T-helper 2 cell treated with Interferon-gamma antibody and Interleukin-4, amounts not matched to agents 5 μg/mL and 100 μg/mL, for 36 hours (primary cell): ENCODE measurements at places on chromosomes 16 and 17.
A peak's percentile ranks its signal among the peaks of the same experiment; 100 is the strongest.

DNA sequence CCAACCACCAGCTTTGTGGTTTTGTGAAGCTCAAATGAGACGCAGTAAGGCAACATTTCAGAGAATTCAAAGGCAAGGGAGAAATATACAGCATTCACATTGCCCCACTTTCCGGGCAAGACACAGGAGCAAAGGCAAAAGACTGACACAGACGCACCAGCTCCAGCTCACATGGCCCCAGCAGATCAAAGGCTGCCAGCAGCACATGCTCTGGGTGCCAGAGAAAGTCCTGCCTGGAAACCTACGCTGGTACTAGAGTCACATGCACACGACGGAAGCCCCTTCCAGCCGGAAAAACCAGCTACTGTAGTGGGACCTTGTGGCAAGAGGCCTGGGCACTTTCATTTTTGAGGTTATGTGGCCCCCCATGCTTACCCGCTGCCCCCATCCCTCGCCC is 50.1 kb downstream of the GTF3C1 start:
- DNase-seq, result no peak
- no peaks in the 10 kb centered on the region for H3K4me1 ChIP-seq
- H3K27me3 ChIP-seq, result no peaks in the 10 kb centered on the region
- peaks cover 50% of the 10 kb centered on the region for H3K36me3 ChIP-seq
- H3K27ac ChIP-seq, result no peak overlapping the region

- no peak overlapping the region for H3K4me3 ChIP-seq
- no peaks in the 10 kb centered on the region for H3K36me3 ChIP-seq
- no peaks in the 10 kb centered on the region for H3K4me1 ChIP-seq
- H3K27me3 ChIP-seq, result no peaks in the 10 kb centered on the region
Measured at GRCh38 chr16:73813527-73813926, 483.1 kb upstream of the PSMD7 start.

GRCh38 chr16:55915096-55915827 is 40.1 kb upstream of the CES5A start:
- no peaks in the 10 kb centered on the region for H3K36me3 ChIP-seq
- DNase-seq, result no peak
- peaks cover 4% of the 10 kb centered on the region for H3K27me3 ChIP-seq
- no peak overlapping the region for H3K27ac ChIP-seq
- no peak overlapping the region for H3K4me3 ChIP-seq
- H3K4me1 ChIP-seq, result no peaks in the 10 kb centered on the region

- peaks cover 15% of the 10 kb centered on the region for H3K4me1 ChIP-seq
- no peak overlapping the region for H3K27ac ChIP-seq
- H3K4me3 ChIP-seq, result no peak overlapping the region
Measured at GRCh38 chr17:1907216-1907631, 77.4 kb downstream of the RPA1 start.

DNA sequence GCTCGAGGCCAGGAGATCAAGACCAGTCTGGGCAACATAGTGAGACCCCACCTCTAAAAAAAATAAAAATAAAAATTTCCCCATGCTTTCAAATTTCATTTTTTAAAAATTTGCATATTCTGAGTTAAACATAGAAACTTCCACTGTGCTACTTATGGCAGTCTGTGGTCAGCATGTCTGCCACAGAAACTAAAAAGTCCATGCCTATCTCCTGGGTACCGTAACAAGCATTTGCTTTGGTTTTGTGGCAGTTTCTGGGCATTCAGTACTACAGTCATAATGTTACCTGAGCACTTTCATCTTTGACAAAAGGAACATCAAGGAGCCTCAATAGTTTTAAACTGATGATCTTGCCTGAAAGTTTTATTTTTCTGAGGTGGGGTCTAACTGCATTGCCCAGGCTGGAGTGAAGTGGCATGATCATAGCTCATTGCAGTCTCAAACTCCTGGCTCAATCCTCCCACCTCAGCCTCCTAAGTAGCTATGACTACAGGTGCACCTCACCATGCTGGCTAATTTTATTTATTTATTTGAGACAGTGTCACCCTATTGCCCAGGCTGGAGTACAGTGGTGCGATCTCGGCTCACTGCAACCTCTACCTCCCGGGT is 13.2 kb upstream of the ITGA2B start:
- H3K4me3 ChIP-seq, result no peak overlapping the region
- peak; percentile 17 for DNase-seq
- H3K27me3 ChIP-seq, result no peaks in the 10 kb centered on the region
- H3K4me1 ChIP-seq, result peaks cover 7% of the 10 kb centered on the region
- H3K27ac ChIP-seq, result peak overlapping the region; percentile 52

GRCh38 chr17:7429722-7430121 is 1.1 kb downstream of the SPEM3 start:
- no peaks in the 10 kb centered on the region for H3K27me3 ChIP-seq
- DNase-seq, result no peak
- H3K4me1 ChIP-seq, result no peaks in the 10 kb centered on the region
- H3K4me3 ChIP-seq, result no peak overlapping the region
- H3K27ac ChIP-seq, result no peak overlapping the region

DNA sequence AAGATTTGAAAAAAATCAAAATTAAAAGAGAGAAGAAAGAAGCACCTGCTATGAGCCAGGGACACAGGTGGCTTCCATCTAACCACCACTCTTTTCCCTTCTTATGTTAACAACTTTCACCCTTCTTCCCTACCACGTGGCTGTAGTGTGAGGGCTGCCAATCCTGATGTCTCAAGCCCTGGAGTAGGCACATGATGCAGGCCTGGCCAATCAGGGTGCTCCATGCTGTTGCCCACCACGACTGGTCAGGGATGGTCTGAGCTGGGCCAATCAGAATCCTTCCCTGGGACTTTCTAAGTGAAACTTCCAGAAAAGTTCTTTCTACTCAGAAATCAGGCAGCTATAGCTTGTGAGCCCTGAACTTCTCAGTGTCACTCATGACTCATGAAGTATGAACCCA is 140.7 kb downstream of the SDK2 start:
- H3K36me3 ChIP-seq, result no peaks in the 10 kb centered on the region
- H3K4me3 ChIP-seq, result no peak overlapping the region
- DNase-seq, result no peak
- H3K4me1 ChIP-seq, result no peaks in the 10 kb centered on the region

GRCh38 chr16:74448990-74449389 is 27.7 kb upstream of the CLEC18B start:
- peaks cover 34% of the 10 kb centered on the region for H3K36me3 ChIP-seq
- no peak overlapping the region for H3K27ac ChIP-seq

- H3K36me3 ChIP-seq, result no peaks in the 10 kb centered on the region
- no peaks in the 10 kb centered on the region for H3K27me3 ChIP-seq
- DNase-seq, result no peak
Measured at GRCh38 chr16:10631886-10632285, 51.5 kb upstream of the EMP2 start.

GRCh38 chr16:9068886-9069285 is 22.6 kb upstream of the HAPSTR1 start:
- H3K27ac ChIP-seq, result no peak overlapping the region
- DNase-seq, result no peak
- H3K4me3 ChIP-seq, result no peak overlapping the region

GRCh38 chr17:77593081-77593480 is 365.4 kb upstream of the TNRC6C start:
- no peak overlapping the region for H3K27ac ChIP-seq
- H3K4me3 ChIP-seq, result no peak overlapping the region
- peaks cover 18% of the 10 kb centered on the region for H3K4me1 ChIP-seq
- peaks cover 52% of the 10 kb centered on the region for H3K27me3 ChIP-seq
- DNase-seq, result no peak

DNA sequence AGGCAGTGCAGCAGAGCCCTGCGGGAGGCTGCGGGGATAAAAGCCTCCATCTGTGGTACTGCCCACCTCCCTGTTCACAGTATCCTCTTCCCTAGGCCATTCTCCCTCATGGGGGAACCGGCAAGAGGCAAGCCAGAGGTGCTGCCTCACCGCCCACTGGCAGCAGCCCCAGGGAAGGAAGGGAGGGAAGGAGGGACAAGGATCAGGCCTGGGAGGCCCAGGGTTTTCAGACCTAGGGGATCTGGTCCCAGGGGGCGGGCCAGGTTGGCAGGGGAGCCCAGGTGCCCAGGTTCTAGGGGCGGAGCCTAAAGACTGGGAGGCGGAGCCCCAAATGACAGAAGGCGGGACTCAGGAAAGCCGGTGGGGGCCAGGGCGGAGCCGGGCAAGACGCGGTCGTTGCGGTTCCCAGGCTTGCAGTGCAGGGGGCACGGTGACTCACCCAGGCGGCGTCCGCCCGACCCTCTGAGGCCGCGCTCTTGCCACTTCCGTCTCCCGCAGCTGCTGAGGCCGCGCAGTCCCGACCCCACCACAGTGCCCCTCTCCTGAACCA is 3.0 kb upstream of the MTMR4 start:
- peaks cover 37% of the 10 kb centered on the region for H3K4me1 ChIP-seq
- DNase-seq, result no peak

- H3K4me1 ChIP-seq, result peaks cover 38% of the 10 kb centered on the region
- DNase-seq, result no peak
- no peaks in the 10 kb centered on the region for H3K27me3 ChIP-seq
- no peak overlapping the region for H3K27ac ChIP-seq
Measured at GRCh38 chr16:3089717-3090592, 9.1 kb downstream of the ZSCAN10 start.

DNA sequence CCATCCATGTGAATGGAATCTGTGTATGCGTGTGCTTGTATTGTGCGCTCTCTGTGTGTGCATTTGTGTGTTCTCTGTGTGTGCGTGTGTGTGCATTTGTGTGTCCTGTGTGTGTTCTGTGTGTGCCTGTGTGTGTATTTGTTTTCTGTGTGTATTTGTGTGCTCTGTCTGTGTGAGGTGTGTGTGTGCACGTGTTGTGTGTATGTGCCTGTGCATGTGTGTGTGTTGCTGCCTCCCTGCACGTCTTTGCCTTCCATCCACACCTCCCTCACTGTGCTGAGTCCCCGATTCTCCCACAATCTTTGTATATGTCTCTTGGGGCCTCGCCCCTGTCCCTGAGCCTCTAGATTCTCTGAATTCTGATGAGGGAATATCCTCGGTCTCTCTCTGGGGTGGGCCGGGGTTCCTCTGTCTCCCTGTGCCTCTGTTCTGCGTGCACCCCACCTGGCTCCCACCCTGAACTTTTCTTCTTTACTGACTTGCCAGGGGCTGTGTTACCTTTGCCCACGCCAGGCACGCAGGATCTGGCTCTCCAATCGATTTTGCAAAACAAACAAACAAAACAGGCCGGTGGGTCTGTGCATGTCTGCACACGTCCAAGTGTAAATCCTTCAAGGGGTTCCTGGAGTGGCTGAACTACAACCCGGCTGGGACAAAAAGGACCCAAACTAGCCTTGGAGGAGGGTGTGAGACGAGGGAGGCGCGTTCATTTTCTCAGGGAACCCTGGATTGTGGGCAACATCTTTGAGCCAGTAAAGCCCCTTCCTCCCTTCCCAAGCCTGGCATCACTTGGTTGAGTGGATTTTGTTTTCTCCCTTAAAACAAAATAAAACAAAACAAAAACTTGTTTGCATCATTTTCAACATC is 8.1 kb upstream of the FOXF1 start:
- no peak for DNase-seq
- H3K4me1 ChIP-seq, result peaks cover 6% of the 10 kb centered on the region
- H3K36me3 ChIP-seq, result peaks cover 3% of the 10 kb centered on the region
- peaks cover 87% of the 10 kb centered on the region for H3K27me3 ChIP-seq
